ENCODE measurements at places on chromosomes 12 and 14. TPM values are rescaled to one million over a fixed set of nuclear protein-coding genes. Genes with fewer than 3 reads are reported as not detected.

DNA sequence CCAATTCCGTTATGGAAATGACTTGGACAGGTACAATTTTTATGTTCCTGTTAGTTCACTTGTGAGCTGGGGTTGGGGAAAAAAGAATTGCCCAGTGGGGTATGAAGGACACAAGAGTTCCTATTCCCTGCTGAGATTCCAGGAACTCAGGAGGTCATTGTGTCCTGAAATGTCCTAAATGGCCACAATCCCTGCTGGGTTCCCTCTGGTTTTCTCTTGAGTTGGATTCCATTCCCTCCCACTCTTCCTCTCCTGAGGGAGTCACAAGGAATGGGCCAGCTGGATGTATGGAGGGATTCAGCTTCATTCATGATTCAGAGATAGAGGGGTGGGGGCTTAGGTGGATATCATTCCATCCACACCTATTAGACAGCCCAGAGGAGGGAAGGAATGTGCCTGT lies 34.5 kb upstream of the DCD start:
- no peak overlapping the region for H3K4me3 ChIP-seq
- H3K36me3 ChIP-seq = no peaks in the 10 kb centered on the region
- H3K27me3 ChIP-seq = peaks cover 22% of the 10 kb centered on the region
- no peak for DNase-seq

DNA sequence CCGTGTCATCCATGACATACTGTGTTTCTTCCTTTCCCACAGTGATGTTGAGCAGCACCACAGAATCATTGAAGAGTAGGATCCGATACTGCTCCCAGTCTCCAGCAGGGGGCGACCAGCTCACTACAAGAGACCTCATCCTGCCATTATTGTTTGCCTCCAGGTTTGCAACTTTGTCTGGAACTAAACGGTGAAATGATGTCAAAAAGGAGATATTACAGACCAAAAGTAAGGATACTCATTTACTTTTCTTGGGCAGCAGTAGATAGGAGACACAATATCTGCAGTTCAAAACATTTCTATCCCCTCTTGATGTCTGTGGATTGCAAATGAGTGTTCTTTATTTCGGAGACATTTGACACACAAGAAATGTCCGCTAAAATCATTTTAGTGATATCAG lies 47.2 kb downstream of the PTPRB start:
- H3K27ac ChIP-seq = no peak overlapping the region
- no peak overlapping the region for H3K4me3 ChIP-seq
- peak; percentile 16 for DNase-seq
- H3K4me1 ChIP-seq = no peaks in the 10 kb centered on the region

- DNase-seq = no peak
- no peak overlapping the region for H3K27ac ChIP-seq
- H3K36me3 ChIP-seq = no peaks in the 10 kb centered on the region
- H3K27me3 ChIP-seq = no peaks in the 10 kb centered on the region
Observed at GRCh38 chr14:78848234-78848820, 678.2 kb downstream of the NRXN3 start.

DNA sequence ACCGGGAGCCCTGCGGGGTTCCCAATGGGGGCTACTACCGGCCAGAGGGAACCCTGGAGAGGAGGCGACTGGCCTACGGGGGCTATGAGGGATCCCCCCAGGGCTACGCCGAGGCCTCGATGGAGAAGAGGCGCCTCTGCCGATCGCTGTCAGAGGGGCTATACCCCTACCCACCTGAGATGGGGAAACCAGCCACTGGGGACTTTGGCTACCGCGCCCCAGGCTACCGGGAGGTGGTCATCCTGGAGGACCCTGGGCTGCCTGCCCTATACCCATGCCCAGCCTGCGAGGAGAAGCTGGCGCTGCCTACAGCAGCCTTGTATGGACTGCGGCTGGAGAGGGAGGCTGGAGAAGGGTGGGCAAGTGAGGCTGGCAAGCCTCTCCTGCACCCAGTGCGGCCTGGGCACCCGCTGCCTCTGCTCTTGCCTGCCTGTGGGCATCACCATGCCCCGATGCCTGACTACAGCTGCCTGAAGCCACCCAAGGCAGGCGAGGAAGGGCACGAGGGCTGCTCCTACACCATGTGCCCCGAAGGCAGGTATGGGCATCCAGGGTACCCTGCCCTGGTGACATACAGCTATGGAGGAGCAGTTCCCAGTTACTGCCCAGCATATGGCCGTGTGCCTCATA lies 9.7 kb downstream of the TNS2 start:
- no peaks in the 10 kb centered on the region for H3K4me1 ChIP-seq
- H3K27ac ChIP-seq = no peak overlapping the region
- no peak overlapping the region for H3K4me3 ChIP-seq
- peaks cover 3% of the 10 kb centered on the region for H3K36me3 ChIP-seq
- DNase-seq = no peak

DNA sequence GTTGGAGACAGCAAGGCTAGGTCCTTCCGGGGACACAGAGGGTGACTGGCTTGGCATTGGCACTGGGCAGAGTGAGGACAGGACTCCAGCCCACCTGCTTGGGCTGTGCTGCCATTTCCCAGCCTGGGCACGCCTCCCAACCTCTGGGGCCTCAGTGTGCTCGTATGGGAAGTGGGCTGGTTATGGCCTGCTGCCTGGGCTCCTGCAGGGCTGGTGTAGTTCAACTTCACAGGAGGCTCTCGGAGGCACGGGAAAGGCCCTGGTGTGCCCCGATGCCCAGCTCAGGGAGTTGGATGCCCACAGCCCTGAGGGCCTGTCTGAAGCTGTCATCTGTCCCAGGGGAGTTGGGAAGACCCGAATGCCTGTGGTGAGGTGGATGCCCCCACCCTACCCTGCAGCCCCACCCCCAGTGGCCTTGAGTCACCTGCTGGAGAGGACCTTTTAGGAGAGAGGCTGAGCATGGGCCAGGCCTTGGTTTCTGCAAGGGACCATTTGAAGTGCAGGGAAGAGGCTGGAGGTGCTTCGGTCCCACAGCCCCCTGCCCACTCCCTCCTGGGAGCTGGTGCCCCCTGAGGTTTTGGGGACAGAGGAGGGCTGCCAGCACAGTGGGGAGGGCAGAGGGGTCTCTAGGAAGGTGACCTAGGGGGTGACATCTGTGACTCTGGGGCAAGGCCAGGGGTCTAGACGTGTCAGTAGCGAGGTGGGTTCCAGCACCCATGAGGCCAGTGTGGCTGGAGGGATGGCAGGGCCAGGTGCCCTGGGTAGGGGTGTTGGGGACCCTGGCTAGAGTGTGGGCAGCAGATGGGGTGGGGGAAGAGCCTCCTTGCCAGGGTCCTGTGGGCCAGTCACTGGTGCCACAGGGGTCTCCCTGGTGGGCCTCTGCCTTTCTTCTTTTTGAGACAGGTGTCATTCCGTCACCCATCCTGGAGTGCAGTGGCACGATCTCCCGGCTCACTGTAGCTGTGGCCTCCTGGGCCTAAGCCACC lies 9.1 kb downstream of the ULK1 start:
- H3K36me3 ChIP-seq = no peaks in the 10 kb centered on the region
- no peaks in the 10 kb centered on the region for H3K27me3 ChIP-seq
- DNase-seq = no peak
- H3K4me3 ChIP-seq = no peak overlapping the region
- H3K4me1 ChIP-seq = no peaks in the 10 kb centered on the region

DNA sequence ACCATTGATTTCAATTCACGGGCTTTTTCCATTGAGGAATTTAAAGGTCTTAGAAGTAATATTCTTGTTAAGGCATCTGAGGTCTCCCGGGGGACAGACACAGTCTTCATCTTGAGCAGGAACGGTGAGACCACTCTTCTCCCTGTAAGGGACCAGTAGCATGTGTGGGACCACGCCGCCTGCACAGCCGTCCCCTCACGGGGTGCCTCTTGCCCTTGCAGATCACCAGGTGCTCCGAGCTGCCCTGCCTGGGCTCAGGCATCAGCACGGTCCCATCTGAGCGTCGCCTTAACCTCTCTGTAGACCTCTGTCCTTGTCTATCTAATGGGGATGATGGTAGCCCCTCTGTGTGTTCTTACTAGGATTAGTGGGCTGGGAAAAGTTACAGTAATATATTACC lies 74.1 kb downstream of the PPP2R5C start:
- DNase-seq = no peak
- H3K27me3 ChIP-seq = no peaks in the 10 kb centered on the region
- H3K4me3 ChIP-seq = no peak overlapping the region
- peaks cover 18% of the 10 kb centered on the region for H3K36me3 ChIP-seq
- peaks cover 53% of the 10 kb centered on the region for H3K4me1 ChIP-seq
- H3K27ac ChIP-seq = peak overlapping the region; percentile 30

GRCh38 chr12:79151956-79152355 lies 287.4 kb downstream of the SYT1 start:
- no peak for DNase-seq
- H3K4me1 ChIP-seq = no peaks in the 10 kb centered on the region
- no peak overlapping the region for H3K4me3 ChIP-seq
- no peak overlapping the region for H3K27ac ChIP-seq
- H3K27me3 ChIP-seq = no peaks in the 10 kb centered on the region

GRCh38 chr12:13843841-13844240 lies 137.6 kb downstream of the GRIN2B start:
- H3K36me3 ChIP-seq = no peaks in the 10 kb centered on the region
- H3K27ac ChIP-seq = no peak overlapping the region
- no peak for DNase-seq
- no peaks in the 10 kb centered on the region for H3K4me1 ChIP-seq

- peaks cover 60% of the 10 kb centered on the region for H3K27me3 ChIP-seq
- H3K27ac ChIP-seq = no peak overlapping the region
- H3K4me3 ChIP-seq = no peak overlapping the region
- no peaks in the 10 kb centered on the region for H3K4me1 ChIP-seq
Observed at GRCh38 chr12:8636581-8636980, 23.9 kb upstream of the AICDA start.

- peaks cover 32% of the 10 kb centered on the region for H3K36me3 ChIP-seq
Observed at GRCh38 chr12:109944561-109945359, 44.7 kb downstream of the TCHP start.

DNA sequence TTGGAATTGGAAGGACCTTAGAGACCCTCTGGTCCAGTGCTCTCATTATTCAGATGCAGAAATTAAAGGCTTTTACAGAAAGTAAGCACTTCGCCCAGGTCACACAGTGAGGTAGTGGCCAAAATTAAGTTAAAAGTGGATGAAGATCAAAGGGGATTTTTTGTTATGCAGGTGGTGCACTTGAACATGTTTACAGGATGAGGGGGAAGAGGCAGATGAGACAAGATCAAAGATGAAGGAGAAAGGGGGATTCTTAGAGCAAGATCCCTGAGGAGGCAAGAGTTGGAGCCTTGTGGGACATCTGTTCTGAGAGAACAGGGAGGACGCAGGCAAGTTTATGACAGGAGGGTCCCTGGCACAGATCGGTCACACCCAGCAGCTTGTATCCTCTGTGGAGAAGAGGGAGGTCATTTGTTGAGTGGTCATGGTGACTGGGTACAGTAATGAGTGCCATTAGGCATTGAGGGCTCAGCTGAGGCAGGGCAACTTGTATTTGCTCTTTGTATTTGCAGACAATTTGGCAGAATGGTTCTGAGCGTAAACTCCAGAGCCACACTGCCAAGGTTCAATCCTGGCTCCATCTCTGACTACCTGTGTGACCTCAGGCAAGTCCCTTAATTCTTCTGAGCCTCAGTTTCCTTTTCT lies 84.0 kb downstream of the BORCS5 start:
- peak overlapping the region; percentile 95 for H3K27ac ChIP-seq
- no peaks in the 10 kb centered on the region for H3K27me3 ChIP-seq
- H3K36me3 ChIP-seq = peaks cover 28% of the 10 kb centered on the region
- H3K4me3 ChIP-seq = peak overlapping the region; percentile 54
- DNase-seq = no peak
- H3K4me1 ChIP-seq = peaks cover 68% of the 10 kb centered on the region

DNA sequence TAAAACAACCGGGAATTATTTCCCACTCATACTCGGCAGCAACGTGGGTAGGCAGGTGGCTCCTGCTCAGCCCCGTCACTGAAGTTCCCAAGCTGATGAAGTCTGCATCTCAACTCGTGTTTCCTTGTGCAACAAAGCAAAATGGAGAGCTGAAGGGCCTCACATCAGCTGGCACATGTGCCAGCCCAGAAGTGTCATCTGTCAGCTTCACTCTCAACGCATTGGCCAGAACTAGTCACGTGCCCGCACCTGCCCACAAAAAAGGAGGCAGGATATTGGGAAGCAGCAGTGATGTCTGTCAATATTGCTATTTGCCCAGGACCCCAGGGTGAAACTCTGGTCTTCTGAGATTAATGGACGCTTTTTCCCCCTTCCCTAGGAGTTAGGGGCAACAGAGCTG lies 344.0 kb downstream of the BCL11B start:
- peaks cover 6% of the 10 kb centered on the region for H3K36me3 ChIP-seq
- no peak for DNase-seq
- H3K27me3 ChIP-seq = peaks cover 2% of the 10 kb centered on the region
- no peak overlapping the region for H3K27ac ChIP-seq
- H3K4me1 ChIP-seq = peaks cover 39% of the 10 kb centered on the region
- H3K4me3 ChIP-seq = no peak overlapping the region

GRCh38 chr14:93201155-93201704 lies 5.6 kb downstream of the GON7 start:
- H3K27me3 ChIP-seq = no peaks in the 10 kb centered on the region
- peaks cover 9% of the 10 kb centered on the region for H3K36me3 ChIP-seq
- no peak for DNase-seq
- peaks cover 22% of the 10 kb centered on the region for H3K4me1 ChIP-seq

DNA sequence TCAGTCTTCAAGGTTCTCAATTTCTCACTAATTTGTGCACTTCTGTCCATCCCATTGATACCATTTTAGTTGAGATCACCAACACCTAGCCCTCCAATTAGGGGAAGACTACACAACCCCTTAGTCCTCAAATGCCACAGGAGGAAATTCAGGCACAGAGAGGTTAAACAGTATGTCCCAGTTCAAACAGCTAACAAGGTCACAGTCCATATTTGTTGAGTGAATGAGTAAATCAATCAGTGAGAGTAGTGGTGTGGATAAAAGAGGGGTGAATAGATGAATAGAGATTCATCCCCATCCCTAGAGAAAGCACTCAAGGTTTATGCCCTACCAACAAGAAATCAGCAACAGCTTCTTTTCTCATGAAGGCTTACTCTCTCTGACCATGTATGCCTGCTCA lies 94.2 kb upstream of the RIC8B start:
- no peaks in the 10 kb centered on the region for H3K27me3 ChIP-seq
- no peak overlapping the region for H3K4me3 ChIP-seq
- H3K36me3 ChIP-seq = no peaks in the 10 kb centered on the region
- no peak overlapping the region for H3K27ac ChIP-seq
- no peaks in the 10 kb centered on the region for H3K4me1 ChIP-seq

Gene BHLHE41
- not detected for total RNA-seq

Gene SMCO2
- total RNA-seq = 1.8 TPM

Gene AREL1
- total RNA-seq = 50.2 TPM

Measured in activated T-helper 1 cell treated with anti-CD3 and anti-CD28 coated beads, Interleukin-12 subunit alpha, Interleukin-12 subunit beta, Interleukin-2, Interleukin-4 antibody, amounts not matched to agents 30 ng/mL and 10 ng/mL and 1 ng/mL, durations not matched to agents 14 hours and 24 hours and 36 hours (primary cell).